ENCODE measurements at places on chromosomes 12 and 14.

GRCh38 chr14:94446126-94446525 lies 6.5 kb downstream of the SERPINA11 start:
- no peak for DNase-seq

DNA sequence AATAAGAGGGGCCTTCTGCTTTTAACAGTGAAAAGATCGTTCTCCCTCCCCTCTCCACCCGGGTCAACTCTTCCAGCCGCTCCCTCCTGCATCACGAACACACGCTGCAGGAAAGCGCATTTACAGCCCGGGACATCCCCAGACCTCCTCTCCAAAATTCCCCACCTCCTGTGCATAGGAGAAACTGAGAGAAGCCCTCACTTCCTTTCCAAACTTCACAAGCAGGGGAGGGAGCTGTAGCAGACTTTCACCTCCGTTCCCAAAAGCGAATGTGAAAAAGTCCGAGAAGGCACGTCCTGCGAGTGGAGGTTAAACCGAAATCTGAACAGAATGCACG lies 513 bp downstream of the BCAT1 start:
- no peak for DNase-seq

DNA sequence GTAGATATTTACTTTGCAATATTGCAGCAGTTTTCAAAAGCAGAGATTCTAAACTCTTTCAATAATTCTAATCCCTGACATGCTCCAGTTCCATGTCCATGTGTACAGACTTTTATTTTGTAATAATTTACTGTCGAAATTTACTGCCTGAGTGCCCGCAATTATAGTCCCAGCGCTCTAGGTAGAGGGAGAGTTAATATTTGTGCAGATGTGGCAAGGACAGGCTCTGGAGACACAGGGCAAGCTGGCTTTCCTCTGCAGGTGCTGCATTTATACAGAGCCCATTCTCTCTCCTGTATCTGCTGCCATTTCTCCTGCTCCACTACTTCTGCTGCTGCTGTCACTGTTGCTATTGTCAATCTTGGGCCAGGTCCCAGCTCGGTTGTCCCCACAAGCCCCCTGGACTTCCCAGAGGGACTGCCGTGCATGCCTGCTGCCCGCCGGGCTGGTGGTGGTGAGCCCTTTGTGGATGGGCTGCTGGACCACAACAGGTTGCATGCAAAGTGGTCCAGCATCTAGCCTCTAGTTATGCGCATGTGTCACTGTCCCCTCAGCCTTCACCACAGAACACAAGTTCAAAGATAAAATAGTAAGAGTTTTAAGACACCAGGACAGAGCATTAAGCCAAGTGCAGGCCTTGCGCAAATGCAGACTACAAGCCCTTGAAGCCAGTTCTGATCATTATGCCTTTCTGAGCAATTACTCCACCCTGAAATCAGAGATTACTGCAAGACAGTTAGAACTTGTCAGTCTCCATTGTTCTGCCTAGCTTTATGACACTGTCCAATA lies 40.8 kb upstream of the CSRP2 start:
- no peak for DNase-seq

DNA sequence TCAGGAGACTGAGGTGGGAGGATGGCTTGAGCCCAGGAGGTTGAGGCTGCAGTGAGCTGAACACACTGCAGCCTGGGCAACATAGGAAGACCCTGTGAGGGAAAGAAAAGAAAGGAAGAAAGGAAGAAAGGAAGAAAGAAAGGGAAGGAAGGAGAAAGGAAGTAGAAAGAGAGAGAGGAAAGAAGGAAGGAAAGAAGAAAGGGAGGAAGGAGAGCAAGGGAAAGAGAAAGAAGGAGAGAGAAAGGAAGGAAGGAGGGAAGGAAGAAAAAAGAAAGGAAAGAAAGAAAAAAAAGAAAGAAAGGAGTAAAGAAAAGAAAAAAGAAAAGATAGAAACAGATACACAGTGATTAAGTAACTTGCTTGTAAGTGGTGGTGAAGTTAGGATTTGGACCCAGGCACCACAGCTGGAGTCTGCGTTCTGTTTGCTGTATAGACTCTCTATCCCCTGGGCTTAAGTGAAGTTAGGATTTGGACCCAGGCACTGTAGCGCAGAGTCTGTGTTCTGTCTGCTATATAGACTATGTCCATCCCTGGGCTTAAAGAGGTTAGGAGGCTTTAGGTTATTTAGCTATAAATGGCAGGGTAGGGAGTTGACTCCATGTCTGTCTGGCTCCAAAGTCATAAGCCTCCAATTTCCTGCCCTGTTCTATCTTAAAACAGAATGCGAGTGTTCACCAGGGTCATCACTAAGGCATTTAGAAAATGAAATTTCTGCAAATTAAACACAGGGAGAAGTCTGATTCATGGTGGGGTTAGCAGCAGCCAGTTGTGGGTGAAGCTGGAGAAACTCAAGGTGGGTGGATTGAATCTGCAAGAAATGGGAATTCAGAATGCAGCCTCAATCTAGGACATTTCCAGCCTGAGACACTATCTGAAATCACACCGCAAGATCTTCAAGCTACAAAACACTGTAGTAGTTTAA lies 13.3 kb upstream of the C12orf75 start:
- no peak for DNase-seq

DNA sequence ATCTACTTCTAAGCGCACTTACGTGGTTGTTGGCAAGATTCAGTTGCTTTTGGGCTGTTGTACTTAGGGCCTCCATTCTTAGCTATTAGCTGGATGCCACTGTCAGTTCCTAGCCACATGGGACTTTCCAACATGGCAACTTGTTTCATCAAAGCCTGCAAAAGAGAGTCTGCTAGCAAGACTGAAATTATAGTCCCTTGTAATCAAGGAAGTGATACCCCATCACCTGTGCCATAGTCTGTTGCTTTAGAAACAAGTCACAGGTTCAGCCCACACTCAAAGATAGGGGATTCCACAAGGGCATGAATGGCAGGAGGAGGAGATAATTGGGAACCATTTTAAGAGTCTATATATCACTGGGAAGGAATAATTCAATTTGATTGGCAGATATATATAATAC lies 27.1 kb upstream of the SLC17A8 start:
- no peak for DNase-seq

DNA sequence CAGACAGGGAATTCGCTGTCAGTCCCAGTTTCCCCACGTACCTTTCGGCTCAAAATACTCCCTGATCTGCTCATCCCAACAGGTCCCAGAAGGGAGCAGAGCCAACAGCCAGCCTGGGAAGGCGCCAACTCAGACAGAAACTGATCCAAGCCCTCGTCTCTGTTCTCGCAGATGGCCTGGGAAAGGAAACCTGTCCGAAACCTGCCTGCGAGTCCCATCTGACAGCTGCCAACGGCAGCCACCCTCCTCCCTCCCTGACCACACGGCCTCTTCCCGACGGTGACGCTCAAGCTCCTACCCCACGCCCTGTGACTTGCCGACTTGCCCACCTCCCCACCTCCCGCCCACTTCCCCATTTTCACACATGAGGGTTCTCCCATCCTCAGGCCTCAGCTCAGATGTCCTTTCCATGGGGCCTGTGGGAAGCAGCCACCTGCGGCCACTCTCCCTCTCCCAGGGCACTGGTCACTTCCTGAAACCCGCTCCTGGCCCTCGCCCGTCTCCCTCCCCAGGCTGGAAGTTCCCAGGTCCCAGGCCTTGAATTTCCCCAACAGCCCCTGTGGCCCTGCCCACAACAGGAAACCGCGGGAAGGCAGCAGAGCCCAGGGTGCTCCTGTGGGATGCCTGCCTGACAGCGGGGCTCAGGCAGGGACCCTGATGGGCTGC lies 60.9 kb upstream of the FBRSL1 start:
- no peak for DNase-seq

DNA sequence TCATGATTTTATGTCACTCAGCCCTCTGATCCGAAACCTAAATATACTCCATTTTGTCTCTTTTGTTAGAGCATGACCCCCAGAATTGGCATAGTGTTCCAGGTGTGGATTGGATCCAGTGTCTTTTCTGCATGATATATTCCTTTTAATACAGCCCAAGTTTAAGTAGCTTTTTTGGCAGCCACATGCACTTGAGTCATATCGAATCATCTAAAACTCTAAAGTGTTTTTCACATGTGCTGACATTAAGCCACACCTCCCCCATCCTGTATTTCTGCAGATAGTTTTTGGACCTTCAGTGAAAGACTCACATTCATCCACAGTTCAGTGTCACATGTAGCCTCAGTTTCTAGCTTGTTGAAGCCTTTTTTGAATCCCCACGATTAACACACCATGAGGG lies 30.6 kb downstream of the BORCS5 start:
- DNase-seq = no peak

DNA sequence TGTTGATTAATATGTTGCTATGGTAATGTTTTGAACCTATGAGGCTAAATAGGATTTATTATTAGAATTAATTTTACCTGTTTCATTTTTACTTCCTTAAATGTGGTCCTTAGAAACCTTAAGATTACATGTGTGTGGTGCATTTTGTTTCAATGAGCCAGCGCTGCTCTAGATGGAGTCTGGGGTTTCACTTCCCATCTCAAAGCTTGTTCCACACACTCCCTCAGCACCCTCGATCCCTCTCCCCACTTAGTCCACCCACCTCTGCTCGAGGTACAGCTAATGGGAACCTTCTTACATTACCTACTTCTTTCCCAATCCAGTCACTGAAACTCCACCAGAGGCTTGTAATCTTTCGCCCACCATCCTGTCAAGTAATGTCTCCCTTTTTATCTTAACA lies 205.2 kb downstream of the PAX9 start:
- DNase-seq = no peak

DNA sequence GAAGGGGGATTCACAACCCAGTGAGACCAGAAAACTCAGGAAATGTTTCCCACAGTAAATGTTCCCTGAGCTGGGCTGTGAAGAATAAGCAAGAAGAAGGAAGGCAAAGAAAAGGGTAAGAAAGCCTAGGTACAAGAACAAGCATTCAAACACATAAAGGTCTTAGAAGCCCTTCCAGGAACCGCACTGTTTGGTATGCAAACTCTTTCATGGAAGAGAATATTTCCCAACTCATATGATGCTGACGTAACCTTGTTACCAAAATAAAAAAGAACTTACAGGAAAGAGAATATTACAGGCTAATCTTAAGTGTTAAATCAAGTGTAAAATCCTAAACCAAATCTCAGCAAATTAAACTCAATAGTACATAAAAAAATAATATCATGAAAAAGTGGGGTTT lies 23.6 kb downstream of the MED6 start:
- DNase-seq = no peak

- no peak for DNase-seq
Observed at GRCh38 chr12:108825201-108825950, 32.0 kb downstream of the SSH1 start.

DNA sequence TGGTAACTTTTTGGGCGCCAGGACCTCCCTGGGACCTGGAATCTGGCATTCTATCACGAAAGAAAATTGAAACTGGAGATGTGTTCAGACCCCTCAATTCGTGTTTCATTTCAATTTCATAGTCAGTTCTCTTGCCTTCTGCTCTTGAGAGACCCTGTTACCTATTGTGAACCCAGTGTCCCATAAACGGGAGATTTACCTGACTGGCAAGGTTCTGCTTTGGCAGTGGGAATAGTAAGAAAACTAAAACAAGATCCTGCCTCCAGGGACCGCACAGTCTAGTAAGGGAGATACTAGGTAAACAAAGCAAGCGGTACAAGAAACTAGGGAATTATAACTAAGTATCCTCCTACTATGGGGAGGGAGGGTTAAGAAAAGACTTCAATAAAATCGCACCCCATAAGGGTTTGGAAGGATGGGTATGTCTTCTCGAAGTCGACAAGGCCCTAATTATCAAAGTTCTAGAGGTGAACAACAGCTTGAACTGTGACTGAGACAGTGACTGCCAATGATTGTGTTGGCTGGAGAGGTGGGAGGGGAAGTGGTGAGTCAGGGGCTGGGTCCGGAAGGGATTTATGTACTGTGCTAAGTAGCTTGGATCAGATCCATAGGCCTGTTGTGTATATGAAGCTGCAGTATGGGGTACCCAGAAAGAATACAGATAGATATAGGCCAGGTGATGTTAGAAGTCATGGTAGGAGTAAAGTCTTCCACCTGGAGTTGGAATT lies 754 bp downstream of the ACSS3 start:
- DNase-seq = no peak

GRCh38 chr12:68231229-68231628 lies 5.6 kb upstream of the IL26 start:
- DNase-seq = no peak

DNA sequence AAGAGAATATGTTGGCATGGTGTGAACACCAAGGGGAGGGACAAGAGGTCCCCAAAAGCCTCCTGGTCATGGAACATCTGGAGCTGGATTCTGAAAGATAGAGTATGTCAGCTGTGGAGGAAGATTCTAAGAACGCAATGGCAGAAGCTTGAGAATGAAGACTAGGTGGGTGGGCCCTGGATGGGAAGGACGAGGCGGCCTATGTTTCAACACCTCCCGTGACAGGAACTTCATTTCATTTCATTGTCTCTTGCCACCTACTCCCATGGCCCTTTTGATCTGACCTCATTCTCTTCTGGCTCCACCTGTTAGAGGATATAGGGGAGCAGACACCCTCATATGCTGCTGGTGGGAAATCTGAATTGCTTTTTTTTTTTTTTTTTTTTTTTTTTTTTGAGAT lies 3.3 kb downstream of the UNG start:
- no peak for DNase-seq

- DNase-seq = no peak
Observed at GRCh38 chr12:2682296-2683251, 112.2 kb upstream of the FKBP4 start.

GRCh38 chr14:31745741-31746140 lies 184.5 kb downstream of the NUBPL start:
- DNase-seq = no peak

DNA sequence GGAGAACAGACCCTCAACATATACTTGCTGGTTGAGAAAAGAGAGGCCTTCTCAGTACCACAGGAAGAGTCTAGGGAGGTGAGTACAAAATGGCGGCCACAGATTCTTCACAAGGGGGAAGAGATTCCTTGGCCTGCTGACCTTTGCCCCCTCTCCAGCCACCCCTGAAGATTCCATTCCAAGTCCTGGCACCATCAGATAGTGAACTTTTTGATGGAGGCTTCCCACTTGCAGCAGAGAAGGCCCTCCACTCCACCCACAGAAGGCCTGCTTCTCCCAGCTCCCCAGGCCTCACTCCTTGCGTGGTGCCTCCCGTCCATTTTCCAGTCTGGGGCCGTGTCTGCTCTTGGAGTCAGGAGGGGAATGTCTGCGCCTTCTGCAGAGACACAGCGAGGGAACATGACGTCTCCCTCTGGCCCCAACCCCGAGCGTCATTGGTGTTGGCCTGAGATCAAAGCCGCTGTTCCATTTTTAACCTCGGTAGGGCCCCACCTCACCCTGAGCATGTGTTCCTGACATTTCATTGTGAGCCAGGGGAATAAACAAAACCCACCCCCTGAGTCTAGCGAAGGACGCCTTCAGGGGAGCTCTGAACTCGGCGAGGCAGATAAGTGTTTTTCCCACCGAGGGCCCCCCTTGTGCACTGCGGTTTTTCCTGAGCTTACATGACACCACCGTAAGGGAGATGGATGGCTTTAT lies 268.7 kb upstream of the TBX3 start:
- DNase-seq = no peak

GRCh38 chr12:57545809-57546437 lies 1.1 kb downstream of the DCTN2 start:
- no peak for DNase-seq

GRCh38 chr12:86264451-86265328 lies 8.5 kb upstream of the MGAT4C start:
- no peak for DNase-seq

GRCh38 chr12:121539908-121540307 lies 40.9 kb downstream of the KDM2B start:
- DNase-seq = no peak

- no peak for DNase-seq
Observed at GRCh38 chr12:123097561-123098084, 53.3 kb downstream of the PITPNM2 start.

GRCh38 chr14:64720131-64720576 lies 15.9 kb downstream of the PLEKHG3 start:
- DNase-seq = no peak

- no peak for DNase-seq
Observed at GRCh38 chr12:94304566-94305061, 155.1 kb downstream of the CEP83 start.

Measured in hypothalamus (tissue), 51 donors.